ENCODE measurements at places on chromosomes 6 and 20.

- DNase-seq = no peak
Measured at GRCh38 chr6:154995254-154996015, at the start of gene TIAM2. Gene TIAM2 (plus strand): TSS chr6:154995315. CDS start chr6:155129224, 133,909 bp downstream.

GRCh38 chr6:137978252-137978896 is 111.3 kb downstream of the TNFAIP3 start:
- no peak for DNase-seq

- peak; percentile 31 for DNase-seq
Measured at GRCh38 chr20:38246357-38247165, 14.0 kb downstream of the KIAA1755 start.

DNA sequence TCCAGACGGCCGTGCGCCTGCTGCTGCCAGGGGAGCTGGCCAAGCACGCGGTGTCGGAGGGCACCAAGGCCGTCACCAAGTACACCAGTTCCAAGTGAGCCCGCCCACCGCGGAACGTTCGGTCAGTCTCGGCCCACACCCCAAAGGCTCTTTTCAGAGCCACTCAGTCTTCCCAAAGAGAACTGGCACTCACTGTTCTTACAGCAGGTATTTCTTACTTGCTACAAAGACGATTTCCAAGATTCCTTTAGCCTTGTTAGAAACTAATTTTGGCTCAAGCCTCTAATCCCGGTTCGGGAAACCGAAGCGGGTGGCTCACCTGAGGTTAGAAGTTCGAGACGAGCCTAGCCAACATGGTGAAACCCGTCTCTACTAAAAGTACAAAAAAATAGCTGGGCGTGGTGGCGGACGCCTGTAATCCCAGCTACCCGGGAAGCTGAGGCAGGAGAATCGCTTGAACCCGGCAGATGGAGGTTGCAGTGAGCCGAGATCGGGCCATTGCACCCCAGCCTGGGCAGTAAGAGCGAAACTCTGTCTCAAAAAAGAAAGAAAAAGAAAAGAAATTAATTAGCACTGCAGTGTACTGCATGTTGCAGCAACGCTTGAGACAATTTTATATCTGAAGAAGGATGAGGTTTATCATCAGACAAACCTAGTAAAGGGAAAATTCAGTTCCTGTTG is 73.1 kb downstream of the OR2B2 start:
- no peak for DNase-seq
